Prostate gland (tissue), 2 donors: ENCODE measurements at places on chromosomes 5 and 9. TPM values are rescaled to one million over a fixed set of nuclear protein-coding genes. Genes with fewer than 3 reads are reported as not detected.

Gene C5orf46
- total RNA-seq: not detected

DNA sequence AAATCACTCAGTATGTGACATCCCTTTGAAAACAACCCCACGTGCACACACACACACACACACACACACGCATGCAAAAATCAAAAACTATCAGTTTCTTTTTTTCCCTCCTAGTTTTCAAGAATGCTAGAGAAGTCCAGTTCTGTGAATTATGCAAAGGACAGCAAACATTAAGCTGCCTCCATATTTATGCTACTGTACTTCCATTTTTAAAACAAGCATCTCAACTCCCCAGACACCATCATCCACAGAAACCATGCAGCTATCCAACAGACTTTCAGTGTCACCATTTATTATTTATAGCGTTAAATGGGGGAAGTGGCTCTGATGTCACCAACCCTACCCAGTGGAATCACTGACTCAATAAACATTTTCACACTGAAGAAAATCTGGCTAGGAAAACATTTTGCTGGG, 1.6 kb downstream of the FBXW11 start:
- DNase-seq: no peak

- DNase-seq: no peak
Measured at GRCh38 chr9:108710424-108710823, 145.4 kb downstream of the ACTL7B start.

Gene LCN15
- total RNA-seq: 0.40 TPM

DNA sequence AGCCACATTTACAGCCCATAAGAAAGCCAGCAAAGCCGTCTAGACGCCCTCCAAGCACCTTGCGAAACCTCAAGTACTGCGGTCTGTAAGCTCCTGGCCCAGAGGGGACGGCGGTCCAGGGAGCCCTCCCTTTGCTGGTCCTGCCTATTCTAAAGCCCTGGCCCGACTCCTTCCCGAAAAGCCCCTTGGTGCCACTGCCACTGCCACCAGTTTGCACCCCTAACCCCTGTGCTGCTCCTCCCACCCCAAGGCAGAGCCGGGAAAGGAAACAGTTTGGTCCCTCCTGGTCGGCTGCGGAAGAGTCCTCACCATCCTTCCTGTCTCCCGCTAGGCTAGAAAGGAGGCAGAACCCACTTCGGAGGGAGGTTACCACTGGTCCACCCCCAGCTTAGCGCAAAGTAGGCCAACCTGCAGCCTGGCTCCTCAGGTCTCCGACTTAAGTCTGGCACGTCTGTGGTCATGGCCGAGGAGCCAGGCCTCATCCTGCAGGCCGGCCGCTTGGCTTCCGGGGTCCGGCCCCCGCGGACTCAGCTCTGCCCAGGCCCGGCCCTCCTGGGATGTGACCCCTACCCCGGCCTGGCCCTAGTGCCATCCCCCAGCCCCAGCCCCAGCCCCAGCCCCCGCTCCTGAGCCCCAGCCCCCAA, 916 bp downstream of the TOR1A start:
- no peak for DNase-seq

Gene LCN1
- total RNA-seq: not detected

- DNase-seq: no peak
Measured at GRCh38 chr9:76796296-76796695, 32.1 kb downstream of the PCA3 start.
